ENCODE measurements at places on chromosomes 7 and 10.

DNA sequence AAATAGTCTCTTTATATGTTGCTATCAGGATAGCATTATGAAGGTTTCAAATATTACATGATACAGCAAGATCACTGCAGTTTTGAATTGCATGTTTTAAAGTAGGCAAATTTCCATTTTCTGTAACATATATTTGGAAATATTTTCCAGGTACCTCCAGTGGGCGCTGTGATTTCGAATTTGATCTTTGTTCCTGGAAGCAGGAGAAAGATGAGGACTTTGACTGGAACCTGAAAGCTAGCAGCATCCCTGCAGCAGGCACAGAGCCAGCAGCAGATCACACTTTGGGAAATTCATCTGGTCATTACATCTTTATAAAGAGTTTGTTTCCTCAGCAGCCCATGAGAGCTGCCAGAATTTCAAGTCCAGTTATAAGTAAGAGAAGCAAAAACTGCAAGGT lies 299.0 kb downstream of the MALRD1 start:
- DNase-seq, result no peak

DNA sequence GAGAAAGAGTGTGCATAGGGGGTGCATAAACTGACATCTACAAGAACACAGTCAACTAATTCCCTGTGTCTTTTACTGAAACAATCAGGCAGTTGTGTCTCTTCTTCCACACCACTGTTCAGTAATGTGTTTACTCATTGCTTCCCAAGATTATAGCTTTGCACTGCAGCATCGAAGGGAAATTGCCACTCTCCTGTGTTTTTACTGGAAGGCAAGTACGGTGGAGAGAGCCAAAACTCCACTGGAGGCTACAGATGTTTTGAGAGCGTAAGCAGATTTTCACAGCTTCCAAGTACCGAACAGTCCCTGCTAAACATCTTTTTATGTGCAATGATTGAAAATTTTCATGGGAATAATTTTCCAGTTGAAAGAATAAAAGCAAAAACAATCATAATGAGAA lies 510.5 kb upstream of the AKR1E2 start:
- DNase-seq, result peak; percentile 86

- DNase-seq, result no peak
Measured at GRCh38 chr7:96337519-96337918, 15.6 kb upstream of the SLC25A13 start.

DNA sequence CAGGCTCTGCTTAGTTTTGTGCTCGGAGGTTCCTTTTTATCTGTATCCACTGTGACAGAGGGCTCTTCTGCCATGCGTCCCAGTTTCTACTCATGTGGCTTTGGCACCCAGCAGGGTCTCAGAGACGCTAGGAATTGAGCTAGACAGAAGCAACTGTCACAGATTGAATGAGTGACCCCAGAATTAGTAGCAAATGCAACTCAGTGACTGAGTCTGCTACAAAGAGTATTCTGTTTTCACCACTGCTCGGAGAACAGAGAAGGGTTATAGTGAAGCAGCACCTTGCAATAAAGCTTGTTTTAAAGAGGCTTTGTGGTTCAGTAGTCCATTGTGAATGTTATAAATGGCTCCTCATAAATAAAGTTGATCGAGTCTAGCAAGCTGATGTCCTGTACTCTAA lies 113.2 kb downstream of the DNAH11 start:
- DNase-seq, result no peak

GRCh38 chr10:4191894-4192293 lies 406.9 kb upstream of the KLF6 start:
- DNase-seq, result no peak

- no peak for DNase-seq
Measured at GRCh38 chr10:11086177-11086840, 68.6 kb downstream of the CELF2 start.

DNA sequence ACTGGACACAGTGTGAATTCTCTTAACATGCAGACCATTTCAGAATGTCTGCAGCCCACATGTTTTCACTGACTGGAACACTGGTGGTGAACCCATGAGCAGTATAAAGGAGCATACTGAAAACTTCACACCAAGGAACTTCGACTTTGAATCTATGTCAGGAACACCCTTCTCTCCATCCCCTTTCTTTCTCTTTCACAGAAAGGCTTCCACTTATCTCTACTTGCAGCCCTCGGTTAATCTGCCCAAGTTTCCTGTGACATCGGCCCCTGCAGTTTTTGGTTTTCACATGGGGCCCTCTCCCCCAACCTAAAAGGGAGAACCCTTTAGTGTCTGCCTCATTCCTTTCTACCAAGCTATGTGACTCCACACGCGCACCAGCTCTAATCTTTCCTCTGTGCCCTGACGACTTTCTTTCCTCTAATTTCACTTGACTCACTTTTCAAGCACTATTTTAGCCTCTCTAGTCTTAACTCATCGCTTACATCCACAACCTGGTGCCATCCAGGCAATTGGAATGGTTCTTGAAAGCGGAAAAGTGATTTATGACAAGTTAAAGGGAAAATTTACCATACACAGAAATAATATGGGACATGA lies 70.1 kb downstream of the RELN start:
- no peak for DNase-seq

DNA sequence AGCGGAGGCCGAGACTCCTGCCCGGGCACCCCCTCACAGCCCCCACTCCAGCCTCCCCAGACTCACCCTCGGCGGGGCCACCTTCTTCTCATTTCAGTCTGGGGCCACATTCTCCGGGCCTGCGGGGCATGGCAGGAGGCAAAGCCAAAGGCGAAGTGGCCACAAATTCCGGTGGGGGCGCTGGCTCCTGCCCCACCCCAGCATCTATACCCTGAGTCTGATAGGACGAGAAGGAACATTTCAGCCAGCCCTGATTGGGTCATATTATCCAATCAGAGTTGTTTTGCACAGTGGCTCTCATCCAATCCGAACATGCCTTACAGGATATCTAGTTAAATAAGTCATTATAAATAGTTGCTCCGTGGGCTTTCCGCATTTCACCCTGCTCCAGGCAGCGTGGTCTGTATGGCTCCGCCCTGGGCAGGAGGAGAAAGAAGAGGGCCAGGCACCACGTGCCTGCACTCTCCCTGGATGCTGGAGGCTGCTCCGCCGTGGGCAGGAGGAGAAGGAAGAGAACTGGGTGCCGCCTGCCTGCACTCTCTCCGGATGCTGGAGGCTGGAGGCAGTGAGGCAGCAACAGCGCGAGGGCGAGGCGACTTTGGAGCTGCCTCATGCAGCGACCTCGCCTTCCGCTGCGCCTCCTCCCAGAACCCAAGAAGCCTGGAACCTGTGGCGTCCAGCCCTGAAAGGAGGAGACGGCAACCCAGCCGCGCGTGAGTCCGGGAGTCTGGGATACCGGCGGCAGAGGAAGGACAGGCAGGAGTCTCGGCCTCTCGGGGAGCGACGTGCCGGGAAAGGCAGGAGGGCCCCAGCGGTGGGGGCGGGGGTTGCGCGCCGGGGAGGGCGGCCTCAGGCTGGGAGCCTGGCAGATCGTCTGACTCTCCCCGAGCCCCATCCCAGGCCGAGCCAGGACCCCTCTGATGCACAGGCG lies 162.9 kb downstream of the ZNF33B start:
- DNase-seq, result no peak

DNA sequence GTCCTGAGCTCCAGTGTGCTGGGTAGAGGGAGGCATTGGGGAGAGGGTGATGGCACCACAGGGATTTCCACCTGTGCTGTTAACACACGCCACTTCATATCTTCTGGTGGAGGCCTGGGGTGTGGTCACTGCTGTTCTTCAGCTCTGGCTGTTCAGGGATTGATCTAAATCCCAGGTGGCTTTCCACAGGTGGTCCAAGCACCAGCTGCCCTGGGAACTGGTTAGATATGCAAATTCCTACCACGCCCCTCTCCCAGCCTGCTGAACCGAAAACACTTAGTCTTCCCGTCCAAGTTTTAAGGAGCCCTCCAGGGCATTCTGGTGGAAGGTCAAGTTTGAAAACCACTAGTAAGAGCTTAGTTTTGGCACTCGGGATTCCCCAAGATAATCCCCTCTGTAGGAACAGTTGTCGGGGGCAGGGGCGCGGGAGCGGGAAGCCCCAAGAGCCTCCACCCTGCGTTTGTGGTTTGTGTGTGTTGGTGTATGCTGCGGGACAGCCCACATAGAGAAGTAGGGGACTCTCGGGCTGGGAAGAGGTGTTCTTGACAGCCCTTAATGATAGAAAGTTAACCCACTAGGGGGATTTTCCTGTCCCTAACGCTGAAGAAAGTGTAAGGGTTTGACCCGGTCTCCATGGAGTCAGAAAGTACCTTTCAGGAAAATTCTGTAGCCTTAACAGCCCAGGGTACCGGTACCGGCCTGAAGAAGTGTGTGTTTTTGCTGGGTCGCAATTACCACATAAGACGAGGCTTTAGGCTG lies 5.1 kb downstream of the DEPP1 start:
- DNase-seq, result no peak

GRCh38 chr10:121570315-121570714 lies 27.9 kb downstream of the FGFR2 start:
- no peak for DNase-seq

- DNase-seq, result no peak
Measured at GRCh38 chr7:108083980-108084379, 46.2 kb downstream of the LAMB4 start.

DNA sequence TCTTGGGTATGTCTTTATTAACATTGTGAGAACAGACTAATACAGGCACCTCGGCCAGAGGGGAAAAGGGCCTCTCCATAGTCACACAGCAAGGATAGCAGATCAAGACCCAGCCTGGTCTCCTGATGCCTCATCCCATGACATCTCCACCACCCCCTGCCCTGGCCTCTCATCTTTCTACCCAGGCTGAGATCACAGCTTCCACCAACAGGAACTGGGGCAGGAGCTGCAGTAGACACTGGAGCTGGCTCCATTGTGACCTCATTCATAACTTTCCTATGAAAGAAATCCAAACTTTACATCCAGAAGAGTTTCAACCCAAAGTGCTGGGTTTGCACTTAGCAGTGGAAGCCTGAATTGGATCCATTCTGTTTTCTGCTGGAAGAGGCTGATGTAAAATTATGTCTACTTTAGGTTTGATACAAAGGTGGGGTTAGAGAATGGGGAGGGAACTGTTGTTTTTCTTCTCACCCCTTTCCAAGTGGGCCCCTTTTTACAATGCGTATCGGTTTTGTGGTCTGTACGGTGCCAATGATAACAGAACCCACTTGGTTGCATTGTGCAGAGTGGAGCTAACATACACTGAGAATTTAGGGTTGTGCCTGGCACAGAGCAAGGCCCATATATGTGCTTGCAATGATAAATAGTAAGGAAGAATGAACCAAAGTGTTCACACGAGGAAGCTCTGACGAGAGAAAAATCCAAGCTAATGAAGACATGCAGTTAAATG lies 28.6 kb upstream of the INSIG1 start:
- no peak for DNase-seq

DNA sequence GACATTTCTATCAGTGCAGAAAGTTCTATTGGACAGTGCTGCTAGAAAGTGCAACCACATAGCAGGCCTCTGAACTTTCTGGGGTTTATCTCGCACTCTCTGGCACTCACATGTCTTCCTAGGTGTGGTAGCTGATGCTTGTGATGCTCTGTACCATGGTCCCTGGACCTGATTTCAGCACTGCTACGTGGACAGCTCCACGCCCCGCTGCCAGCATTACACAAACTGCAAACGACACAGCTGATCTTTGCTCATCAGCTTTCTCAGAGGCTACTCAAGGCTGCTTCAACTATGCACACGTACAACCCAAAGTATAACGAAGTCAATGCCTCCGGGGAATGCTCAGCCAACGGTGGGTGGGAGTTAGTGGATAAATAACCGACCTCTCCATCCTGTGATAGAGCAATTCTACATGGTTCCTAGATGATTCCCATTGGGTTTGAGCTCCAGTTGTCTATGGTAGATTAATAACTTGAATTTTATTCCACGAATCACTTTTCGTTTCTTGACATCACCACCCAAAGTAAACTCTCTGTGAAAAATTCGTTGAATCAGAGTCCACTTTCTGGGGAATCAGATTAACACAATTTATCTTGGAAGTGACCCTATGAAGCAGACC lies 302.5 kb downstream of the ACTR3B start:
- no peak for DNase-seq

DNA sequence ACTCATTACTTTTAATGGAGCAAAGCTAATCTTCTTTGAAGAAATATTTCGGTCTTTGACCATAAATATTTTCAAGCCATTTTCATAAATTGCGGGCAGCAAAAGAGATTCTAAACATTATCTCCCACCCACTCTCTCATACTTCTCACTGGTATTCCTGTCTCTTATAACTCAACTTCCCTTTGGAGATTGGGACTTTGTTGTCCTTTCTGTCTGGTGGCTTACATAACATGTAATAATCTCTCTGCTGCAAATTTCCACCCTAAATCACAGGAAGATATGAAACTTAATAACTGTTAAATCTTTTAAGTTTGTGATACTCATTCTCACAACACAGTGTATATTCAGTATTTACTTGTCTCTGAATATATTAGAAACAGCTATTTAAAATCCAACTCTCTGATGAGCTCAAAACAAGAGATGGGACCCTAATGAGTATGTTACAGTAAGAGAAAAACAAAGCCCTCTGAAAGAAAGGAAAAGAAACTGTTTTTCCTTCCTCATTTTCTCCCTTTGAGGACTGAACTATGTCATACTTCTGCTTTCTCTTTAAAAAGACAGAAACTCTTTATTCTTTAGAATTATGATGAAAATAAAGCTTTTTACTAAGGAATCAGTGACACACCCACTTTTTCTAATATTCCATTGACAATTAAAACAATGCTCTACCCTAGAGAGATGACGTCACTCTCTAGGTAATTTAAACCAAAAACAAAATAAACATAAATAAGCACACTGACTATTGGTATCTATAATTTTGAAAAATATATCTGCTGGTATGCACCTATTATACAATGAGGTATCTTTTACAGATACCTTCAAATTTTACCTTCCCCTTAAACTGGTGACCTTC lies 14.7 kb downstream of the CALCR start:
- DNase-seq, result no peak

GRCh38 chr10:5512881-5513612 lies 11.7 kb upstream of the CALML3 start:
- no peak for DNase-seq

- peak; percentile 6 for DNase-seq
Measured at GRCh38 chr10:21860718-21861117, 142.8 kb downstream of the DNAJC1 start.

DNA sequence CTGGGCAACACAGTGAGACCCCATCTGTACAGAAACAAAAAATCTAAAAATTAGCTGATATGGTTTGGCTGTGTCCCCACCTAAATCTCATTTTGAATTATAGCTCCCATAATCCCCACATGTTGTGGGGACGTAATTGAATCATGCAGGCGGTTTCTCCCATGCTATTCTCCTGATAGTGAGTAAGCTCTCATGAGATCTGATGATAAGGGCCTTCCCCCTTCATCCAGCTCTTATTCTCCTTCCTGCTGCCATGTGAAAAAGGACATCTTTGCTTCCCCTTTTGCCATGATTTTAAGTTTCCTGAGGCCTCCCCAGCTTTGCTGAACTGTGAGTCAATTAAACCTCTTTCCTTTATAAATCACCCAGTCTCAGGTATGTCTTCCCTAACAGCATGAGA lies 136.5 kb downstream of the SFMBT2 start:
- DNase-seq, result no peak

- peak; percentile 85 for DNase-seq
Measured at GRCh38 chr10:110918269-110918642, 724 bp downstream of the BBIP1 start.

- no peak for DNase-seq
Measured at GRCh38 chr10:129331839-129332220, 135.2 kb upstream of the MGMT start.

GRCh38 chr10:48364659-48365405 lies 58.4 kb downstream of the MAPK8 start:
- peak; percentile 59 for DNase-seq

GRCh38 chr10:115844591-115844990 lies 428.4 kb downstream of the GFRA1 start:
- no peak for DNase-seq

All from astrocyte of the cerebellum (primary cell).